Esophagus mucosa (tissue), 1 donor: ENCODE measurements at places on chromosomes 12 and 14.

DNA sequence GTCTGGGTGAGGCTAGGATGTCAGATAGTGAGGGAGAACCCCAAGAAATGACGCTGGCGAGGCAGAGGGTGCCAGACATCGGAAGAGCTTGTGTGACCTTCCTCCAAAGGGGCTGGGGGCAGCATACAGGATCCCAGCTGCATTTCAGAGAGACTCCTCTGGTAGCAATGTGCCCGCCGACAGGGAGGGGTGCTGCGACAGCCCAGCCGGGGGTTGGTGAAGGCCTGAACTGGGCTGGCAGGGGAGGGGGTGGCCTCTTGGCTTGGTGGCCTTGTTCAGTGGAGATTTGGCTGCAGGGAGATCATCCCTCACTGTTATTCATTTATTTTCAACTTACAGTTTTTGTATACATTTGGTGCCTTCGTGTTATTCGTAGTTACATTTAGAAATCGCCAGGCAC is 5.2 kb downstream of the TCHP start:
- no peak for ATAC-seq

DNA sequence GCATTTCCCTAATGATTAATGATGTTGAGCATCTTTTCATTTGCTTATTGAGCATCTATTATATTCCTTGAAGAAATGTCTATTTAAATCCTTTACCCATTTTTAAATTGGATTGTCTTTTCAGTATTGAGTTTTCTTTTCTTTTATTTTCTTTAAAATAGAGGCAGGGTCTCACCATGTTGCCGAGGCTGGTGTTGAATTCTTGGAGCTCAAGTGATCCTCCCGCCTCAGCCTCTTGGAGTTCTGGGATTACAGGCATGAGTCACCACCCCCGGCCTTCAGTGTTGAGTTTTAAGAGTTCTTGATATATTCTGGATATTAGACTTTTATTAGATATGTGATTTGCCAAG is 73.3 kb upstream of the HECTD1 start:
- no peak for ATAC-seq

DNA sequence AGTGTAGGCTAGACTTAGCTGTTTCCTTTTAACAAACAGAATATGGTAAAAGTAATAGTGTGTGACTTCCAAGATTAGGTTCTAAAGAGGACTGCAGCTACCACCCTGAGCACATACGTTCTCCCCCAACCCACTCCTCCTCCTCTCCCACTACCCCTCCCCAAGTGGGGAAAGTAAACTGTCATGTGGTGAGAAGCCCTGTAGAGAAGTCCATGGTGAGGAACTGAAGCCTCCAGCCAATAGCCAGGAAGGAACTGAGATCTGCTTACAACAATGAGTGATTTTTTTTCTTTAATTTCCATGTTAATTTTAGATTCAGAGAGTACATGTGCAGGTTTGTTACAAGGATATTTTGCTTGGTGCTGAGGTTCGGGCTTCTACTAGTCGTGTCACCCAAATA is 57.0 kb upstream of the EGLN3 start:
- ATAC-seq, result no peak

DNA sequence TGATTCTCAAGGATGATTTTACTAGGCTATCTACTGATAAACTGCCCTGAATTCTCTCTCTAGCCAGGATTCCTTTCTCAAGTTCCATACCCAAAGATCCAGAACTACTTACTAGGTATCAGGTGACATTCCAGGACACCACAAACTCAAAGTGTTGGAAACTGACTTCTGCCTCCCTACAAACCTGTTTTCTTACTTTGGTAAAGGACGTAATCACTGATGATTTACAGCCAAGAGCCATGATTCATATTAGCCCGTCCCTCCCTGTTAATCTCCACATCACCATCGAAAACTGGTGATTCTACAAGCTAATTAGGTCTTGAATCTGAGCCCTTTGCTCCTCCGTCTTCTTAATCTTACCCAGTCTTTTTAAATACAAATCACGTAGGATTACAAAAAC is 1.0 kb upstream of the ATG14 start:
- peak; percentile 92 for ATAC-seq

GRCh38 chr12:54431911-54432814 is 13.1 kb upstream of the ITGA5 start:
- ATAC-seq, result peak; percentile 83

- no peak for ATAC-seq
Observed at GRCh38 chr12:56162468-56163290, 4.5 kb downstream of the MYL6 start.

GRCh38 chr14:58100735-58101368 is 51.2 kb downstream of the ARMH4 start:
- ATAC-seq, result no peak

- peak; percentile 66 for ATAC-seq
Observed at GRCh38 chr14:98953551-98954348, 318.2 kb downstream of the BCL11B start.
